RKO (cell line): ENCODE measurements at places on chromosomes 16 and 17.

- no peak for DNase-seq
These were observed 476.0 kb downstream of the SLC39A11 start for GRCh38 chr17:72616447-72616846.

- no peak for DNase-seq
These were observed 801 bp downstream of the VPS35 start for GRCh38 chr16:46688101-46688653.

GRCh38 chr16:50446861-50447260 lies 78.1 kb upstream of the BRD7 start:
- DNase-seq = no peak

GRCh38 chr16:84049403-84050060 lies 6.9 kb upstream of the SLC38A8 start:
- DNase-seq = no peak

GRCh38 chr16:57432989-57433388 lies 14.2 kb downstream of the CIAPIN1 start:
- no peak for DNase-seq

DNA sequence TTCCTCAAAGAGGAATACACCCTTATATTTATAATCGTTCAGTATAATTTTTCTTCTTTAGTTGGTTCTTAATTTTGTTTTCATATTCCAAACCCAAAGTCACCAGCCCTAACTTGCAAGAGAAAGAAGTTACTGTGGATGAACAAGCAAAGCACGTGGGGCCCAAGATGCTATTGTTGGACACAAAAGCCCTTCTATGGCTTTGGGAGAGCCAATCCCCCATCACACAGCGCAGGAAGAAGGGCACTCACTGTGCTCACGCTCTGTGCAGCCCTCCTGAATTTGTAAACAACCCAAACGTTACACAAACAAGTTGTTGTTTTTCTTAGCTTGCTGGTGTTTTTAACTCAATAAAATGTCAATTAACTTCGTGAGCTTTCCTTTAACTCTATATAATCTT lies 22.5 kb downstream of the SPPL2C start:
- DNase-seq = no peak

DNA sequence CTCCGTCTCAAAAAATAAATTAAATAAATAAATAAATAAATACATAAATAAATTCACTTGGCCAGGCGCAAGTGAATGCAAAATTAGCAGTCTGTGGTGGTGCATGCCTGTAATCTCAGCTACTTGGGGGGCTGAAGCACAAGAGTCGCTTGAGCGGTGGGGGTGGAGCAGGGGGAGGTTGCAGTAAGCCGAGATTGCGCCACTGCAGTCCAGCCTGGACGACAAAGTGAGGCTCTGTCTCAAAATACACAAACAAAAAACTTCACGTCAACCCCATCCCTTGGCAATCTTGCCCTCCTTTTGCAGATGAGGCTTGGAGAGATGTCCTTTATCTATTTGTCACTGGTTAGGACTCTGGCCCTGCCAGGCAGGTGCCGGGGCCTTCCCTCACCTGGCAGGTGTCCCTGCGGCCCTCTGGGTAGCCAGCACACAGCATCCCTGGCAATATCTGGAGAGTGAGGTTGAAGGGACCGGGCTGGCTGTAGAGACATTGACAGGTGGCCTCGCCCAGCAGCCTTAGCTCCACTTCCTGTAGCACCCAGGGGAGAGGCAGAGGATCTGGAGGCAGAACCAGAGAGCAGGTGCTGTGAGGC lies 4.4 kb downstream of the PRSS36 start:
- no peak for DNase-seq

- peak; percentile 50 for DNase-seq
These were observed 7.1 kb upstream of the ZNF747 start for GRCh38 chr16:30541502-30542329.

GRCh38 chr17:31371511-31372097 lies 19.9 kb upstream of the RAB11FIP4 start:
- DNase-seq = no peak

DNA sequence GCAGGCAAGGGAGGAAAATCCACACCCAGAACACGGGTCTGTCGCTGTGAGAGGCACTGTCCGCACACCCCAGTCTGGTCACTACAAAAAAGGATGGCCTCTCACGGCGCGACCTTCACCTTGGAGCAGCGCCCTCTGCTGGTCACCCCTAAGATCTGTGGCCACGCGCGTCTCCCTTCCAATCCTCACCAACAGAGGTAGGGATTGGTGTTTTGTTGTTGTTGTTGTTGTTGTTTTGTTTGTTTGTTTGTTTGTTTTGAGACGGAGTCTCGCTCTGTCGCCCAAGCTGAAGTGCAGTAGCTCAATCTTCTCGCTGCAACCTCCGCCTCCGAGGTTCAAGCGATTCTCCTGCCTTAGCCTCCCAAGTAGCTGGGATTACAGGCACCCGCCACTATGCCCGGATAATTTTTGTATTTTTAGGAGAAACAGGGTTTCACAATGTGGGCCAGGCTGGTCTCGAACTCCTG lies 15.0 kb upstream of the C17orf58 start:
- no peak for DNase-seq

DNA sequence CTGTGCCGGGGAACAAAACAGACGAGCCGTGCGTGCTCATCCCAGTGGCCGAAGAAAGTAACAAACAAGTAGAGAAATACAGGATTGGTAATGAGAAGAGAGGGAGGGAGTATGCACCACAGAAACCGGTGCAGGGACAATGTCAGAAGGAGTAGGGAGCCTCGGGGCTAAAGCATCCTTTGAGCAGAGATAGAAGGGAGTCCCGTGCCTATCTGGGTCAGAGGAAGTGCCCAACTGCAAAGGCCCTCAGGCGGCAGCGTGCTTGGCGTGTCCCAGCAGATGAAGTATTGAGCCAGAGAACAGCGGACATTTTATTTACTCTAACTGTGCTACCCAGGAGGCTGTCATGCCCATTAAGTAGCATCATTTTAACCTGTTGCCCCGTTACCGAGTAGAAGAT lies 114.9 kb upstream of the CACNG5 start:
- no peak for DNase-seq

- DNase-seq = no peak
These were observed 443.2 kb downstream of the XYLT1 start for GRCh38 chr16:17027488-17028129.

DNA sequence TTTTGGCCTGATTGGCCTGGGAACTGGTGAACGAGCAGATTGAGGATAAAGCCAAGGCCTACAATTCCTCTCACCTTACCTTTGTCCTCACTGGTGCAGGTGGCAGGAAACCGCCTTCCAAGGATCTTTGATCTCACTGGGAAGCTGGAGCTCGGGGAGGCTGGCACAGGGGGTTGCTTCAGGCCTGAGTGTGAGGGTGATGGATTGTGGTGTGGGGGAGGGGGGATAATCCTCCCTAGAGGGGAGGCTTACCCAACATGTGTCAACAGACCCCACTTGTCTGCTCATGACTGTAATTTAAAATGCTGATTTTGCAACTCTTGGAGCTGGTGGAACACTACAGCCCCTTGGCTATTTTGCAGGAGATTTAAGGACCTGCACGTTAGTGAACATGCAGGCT lies 4.5 kb upstream of the RMI2 start:
- no peak for DNase-seq

DNA sequence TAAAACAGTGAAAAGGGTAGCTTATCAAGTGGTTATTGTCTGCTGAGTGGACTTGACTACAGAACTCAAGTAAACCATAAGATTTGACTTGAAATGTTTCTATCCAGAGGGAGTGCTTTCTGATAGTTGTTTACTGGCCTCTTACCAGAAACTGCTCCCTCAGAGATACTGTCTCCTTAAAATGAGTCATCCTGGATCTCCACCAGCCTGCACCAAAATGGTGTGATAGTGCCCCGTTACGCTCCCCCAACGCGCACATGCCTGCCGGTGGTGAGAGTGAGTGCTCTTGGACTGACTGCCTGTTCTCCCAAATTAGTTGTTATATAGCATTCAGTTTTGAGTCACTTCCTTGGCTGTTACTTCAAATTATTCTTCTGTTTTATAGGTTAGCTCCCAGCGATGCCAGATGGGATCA lies 22.9 kb downstream of the PRCD start:
- DNase-seq = peak; percentile 84

- DNase-seq = peak; percentile 45
These were observed 48.6 kb downstream of the ABCA8 start for GRCh38 chr17:68906638-68907037.

DNA sequence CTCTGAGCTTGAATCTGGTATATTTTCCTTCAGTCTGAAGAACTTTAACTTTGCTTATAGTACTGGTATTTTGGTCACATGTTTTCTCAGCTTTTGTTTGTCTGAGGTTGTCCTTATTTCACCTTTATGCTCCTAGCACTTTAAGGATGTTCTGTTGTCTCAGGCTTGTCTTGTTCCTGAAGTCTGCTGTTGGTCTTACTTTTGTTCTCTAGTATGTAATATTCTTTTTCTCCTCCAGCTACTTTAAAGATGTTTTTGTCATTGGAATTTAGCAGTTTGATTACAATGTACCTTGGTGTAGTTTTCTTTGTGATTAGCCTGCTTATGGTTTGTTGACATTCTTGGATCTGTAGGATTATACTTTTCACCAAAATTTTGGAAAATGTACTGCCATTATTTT lies 23.6 kb downstream of the RPTOR start:
- no peak for DNase-seq

- no peak for DNase-seq
These were observed 65.4 kb downstream of the MAF start for GRCh38 chr16:79535130-79535529.

DNA sequence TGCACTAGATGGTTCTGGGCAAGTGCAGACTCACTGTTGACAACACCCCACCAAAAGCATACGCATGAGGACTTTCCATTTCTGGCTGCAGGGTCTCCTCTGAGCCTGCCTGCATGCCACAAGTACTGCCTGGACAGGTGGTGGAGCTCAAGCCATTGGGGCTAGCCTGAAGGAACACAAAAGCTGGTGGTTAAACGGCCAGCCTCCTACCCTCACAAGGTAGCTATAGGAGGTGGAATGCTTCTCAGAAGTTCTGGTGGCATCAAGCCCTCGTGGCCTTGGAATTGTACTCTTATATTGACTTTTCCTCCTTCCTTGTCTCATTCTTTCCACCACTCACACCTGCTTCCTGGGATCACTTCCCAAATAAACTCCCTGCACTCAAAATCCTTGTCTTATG lies 56.6 kb upstream of the BCAR1 start:
- no peak for DNase-seq

DNA sequence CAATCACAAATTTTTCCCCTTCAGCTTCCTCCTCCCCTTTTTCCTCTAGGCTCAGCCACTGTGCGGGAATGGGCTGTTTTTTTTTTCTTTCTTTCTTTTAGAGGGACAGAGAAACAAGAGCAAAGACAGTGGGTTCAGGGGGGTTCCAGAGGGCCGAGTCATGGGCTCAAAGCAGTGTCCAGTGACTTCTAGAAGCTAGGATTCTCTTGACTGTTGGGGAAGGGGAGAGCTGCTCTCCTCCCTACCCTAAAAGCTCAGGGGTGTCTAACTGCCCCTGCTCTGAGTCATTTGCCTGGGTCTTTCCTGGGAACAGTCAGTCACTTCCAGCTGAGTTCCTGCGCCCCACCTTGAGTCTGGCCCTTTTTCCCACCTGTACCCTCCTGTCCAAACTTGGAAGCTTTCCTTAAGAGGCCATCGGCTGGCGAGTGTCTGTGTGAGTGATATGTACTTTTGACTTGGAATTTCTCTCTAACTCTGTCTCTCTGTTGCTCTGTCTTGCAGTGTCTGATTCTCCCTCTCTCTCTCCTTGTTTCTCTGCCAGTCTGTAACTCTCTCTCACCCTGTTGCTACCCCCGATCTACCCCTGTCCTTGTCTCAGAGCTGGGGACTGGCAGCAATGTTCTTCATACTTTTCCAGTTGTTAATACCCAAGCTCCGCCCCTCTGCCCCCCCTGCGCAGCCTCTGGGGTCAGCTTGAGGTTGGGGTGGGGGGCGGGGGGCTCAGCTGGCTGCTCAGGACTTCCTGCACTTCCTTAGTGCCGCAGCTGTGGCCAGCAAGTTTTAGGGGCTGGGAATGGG lies 2.4 kb downstream of the THRA start:
- DNase-seq = no peak

- no peak for DNase-seq
These were observed 120.1 kb downstream of the NTN1 start for GRCh38 chr17:9141425-9141753.

GRCh38 chr17:29215717-29216116 lies 30.9 kb upstream of the CRYBA1 start:
- no peak for DNase-seq

GRCh38 chr16:65668064-65668595 lies 546.3 kb upstream of the CDH11 start:
- DNase-seq = no peak

- no peak for DNase-seq
These were observed 32.6 kb downstream of the NUBP1 start for GRCh38 chr16:10776280-10776679.

- no peak for DNase-seq
These were observed 468.0 kb downstream of the TOX3 start for GRCh38 chr16:52078716-52079655.

DNA sequence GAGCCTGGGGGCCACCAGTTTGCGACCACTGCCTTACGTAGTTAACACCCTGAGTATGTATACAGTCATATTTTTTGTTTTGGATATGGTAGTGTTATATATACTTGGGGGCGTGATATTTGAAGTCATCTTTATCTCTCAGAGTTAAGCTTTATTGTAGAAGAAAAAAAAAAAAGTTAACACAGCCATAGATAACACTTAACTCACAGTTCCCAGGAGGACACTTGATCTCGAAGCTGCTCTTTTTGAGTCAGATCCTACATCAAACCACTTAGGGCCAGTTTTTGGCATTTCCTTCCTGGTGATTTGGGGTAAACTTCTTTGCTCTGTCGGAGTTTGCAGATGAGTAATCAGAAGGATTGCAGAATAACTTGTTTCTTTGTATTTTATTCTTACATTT lies 5.8 kb downstream of the ITPRIPL2 start:
- no peak for DNase-seq

DNA sequence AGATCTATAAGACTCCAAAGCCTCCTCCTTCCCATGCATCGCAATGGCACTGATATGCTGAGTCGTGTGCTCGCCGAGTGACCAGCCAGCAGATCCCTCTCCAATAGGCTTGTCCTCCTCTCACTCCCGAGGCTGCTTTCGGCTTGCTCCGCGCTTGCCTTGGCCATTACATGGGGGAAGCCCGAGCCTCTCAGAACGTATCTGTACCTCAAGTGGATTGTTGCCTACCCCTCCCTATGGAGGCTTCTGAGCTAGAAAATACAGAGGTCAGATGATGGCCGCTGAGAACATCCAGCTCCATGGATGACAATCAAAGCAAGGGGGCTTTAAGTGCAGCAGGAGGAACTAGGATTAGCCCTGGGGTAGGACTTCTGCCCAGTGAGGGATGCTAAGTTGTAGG lies 7.7 kb upstream of the NLRP1 start:
- DNase-seq = no peak

GRCh38 chr17:19017804-19018599 lies 13.4 kb upstream of the FAM83G start:
- no peak for DNase-seq

- DNase-seq = peak; percentile 3
These were observed 7.2 kb downstream of the SMTNL2 start for GRCh38 chr17:4591529-4591928.

DNA sequence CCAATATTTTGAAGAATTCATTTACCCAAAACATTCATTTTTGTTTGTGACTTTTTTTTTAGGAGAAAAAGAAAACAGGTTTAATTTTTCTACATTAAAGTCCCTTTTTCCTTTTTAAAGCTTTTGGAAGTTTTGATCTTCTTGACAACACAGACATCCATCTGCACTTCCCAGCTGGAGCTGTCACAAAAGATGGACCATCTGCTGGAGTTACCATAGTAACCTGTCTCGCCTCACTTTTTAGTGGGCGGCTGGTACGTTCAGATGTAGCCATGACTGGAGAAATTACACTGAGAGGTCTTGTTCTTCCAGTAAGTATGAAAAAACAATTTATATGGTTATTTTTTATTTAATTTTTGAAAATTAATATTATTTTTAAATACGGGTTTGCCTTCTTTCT lies 37.2 kb downstream of the SIAH1 start:
- DNase-seq = no peak

GRCh38 chr17:39751637-39752036 lies 13.9 kb downstream of the GRB7 start:
- DNase-seq = no peak
